Stromal cell of bone marrow (primary cell): ENCODE measurements at places on chromosomes 4 and X.

GRCh38 chr4:139077567-139078355, 62.2 kb downstream of the NOCT start:
- DNase-seq, result no peak

DNA sequence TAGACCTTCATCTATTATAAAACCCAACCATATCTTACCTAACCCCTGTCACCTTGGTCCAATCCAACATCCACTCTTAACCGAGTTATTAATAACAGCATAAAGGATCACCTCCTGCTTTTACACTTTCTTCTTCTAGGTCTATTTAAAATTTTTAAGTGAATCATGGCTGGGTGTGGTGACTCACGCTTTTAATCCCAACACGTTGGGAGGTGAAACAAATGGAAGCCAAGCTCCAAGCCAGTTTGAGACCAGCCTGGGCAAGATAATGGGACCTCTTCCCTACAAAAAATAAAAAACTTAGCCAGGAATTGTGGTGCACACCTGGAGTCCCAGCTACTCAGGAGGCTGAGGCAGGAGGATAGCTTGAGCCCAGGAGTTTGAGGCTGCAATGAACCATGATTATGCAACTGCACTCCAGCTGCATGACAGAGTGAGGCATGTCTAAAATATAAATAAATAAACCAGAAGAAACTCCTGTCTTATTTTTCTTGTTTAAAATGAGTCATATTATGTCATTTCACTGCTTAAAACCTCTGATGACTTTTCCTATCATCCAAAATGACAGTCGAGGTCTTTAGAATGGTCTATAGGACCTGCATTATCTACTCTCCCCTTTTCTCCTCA, 188.4 kb downstream of the GASK1B start:
- no peak for DNase-seq

DNA sequence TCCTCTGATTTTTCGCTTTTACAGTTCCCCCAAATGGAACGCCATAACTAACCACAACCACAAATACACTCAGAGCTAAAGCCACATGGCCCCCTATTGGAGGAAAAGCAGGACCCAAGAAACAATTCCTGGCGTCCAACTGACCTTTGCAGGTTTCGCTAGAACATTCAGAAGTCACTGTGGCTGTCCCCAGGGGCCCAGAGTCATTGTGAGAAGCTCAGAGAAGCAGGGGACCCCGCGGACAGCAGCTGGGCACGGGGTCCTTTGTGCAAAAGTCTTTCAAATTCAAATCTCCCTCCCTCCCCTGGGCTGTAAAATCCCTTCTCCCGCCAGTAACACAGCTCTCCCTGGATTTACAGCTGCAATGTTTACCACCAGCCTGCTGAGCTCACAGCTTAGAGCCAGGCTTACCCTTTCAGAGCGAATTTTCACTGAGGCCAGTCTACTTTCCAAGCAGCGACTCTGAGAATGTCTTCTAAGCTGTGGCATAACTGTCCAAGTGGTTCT, 214.8 kb downstream of the CRLF2 start:
- no peak for DNase-seq

DNA sequence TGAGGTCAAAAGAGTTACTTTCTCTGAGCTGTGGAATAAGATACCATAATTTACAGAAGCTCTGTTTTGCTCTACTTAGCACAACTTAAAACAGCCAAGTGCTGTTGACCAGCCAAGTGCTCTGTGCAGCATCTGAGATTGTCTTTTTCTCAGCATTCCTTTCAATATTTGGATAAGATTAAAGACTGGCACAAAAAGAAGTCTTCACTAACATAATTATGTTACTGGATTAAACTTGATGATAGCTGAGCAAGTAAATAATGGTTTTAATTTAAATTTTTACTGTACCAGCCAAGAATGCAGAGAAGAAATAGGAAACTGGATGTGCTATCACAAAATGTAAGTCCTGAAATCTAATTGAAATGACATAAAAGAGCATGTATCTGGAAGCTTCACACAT, 60.4 kb downstream of the NPY2R start:
- no peak for DNase-seq
